Esophagus mucosa (tissue), 1 donor: ENCODE measurements at places on chromosomes 13 and 19. TPM values are rescaled to one million over a fixed set of nuclear protein-coding genes. Genes with fewer than 3 reads are reported as not detected.
A peak's percentile ranks its signal among the peaks of the same experiment; 100 is the strongest.

DNA sequence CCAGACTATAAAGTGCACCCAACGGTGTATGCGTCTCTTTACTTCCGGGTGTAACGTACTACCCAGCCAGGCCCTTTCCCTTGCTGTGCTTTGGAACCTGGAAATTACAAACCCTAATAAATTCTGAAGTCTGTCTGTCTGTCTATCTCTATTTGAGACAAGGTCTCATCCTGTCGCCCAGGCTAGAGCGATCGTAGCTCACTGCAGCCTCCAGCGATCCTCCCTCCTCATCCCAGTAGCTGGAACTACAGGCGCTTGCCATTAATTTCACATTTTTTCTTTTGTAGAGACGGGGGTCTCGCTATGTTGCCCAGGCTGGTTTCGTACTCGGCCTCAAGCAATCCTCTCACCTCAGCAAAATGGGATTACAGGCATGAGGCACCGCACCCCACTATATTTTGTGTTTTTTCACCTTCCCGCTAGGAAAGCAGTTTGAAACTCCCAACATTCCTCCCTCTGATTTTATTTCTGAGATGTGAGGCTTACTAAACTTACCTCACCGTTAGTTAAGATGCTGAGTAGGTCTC, 469 bp upstream of the RNF6 start:
- peak; percentile 52 for ATAC-seq

- ATAC-seq = no peak
Measured at GRCh38 chr19:6109947-6110346, 353 bp downstream of the RFX2 start.

DNA sequence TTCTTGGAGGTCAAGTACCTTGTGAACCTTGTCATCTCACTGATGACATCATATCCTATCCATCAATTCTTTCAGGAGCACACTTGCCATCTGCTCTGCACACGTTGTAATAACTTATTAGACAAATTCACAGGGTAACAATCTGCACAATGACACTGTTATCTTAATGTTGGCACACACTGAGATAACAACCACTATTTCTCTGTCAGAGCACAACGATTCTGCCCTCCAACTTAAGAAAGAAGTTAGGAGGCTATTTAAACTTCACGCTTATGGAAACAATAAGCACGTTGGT, 351.3 kb downstream of the DACH1 start:
- ATAC-seq = no peak

DNA sequence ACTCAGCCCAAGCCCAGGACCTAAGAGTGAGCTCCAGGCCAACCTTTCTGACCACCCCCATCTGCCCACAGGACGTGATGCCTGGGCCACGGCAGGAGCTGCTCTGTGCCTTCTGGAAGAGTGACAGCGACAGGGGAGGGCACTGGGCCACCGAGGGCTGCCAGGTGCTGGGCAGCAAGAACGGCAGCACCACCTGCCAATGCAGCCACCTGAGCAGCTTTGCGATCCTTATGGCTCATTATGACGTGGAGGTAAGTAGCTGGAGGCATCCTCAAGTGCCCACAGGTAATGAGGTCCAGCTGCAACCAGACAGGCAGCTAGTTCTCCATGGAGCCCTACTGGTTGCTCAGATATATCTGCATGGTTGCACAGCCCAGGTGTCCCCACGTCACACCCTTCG, 14.8 kb downstream of the DDX39A start:
- ATAC-seq = no peak

- no peak for ATAC-seq
Measured at GRCh38 chr13:27252467-27252866, 1.1 kb downstream of the RPL21 start.

GRCh38 chr19:40778706-40779284, 748 bp downstream of the RAB4B start:
- ATAC-seq = no peak

DNA sequence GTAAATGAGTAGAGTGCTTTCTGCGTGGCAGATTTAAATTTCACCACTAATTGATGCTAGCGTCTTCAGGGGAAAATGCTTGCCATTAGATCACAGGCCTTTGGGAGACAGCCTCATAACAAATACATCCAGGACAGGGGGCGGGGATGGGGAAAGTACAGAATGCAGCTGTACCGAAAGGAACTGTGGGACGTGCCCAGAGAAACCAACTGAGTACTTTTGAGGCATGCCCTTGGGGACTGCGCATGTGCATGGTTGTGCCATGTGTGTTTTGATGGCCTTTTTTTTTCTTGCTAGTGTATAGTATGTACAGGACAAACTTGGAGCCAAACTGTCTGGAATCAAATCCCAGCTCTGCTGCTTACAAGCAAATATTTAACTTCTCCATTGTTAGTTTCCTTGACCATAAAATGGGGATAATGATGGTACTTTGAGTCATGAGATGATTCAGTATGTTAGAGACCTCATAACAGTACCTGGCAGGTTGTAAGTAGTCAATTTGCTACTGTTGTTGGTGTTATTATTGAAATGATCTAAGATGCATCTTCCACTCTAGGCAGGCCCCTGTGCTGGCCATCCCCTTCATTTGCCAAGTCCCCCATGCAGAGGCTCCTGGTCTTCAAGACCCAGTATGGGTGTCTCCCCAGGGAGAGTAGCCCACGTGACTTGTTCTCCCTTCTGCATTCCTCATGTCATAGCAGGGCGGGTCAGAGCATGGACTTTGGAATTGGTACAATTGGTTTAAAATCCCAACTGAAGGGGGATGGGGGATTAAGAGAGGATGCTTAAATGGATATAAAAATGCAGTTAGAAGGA, 68.3 kb upstream of the NPAS1 start:
- peak; percentile 80 for ATAC-seq

- no peak for ATAC-seq
Measured at GRCh38 chr13:67117010-67117550, 113.1 kb downstream of the PCDH9 start.

DNA sequence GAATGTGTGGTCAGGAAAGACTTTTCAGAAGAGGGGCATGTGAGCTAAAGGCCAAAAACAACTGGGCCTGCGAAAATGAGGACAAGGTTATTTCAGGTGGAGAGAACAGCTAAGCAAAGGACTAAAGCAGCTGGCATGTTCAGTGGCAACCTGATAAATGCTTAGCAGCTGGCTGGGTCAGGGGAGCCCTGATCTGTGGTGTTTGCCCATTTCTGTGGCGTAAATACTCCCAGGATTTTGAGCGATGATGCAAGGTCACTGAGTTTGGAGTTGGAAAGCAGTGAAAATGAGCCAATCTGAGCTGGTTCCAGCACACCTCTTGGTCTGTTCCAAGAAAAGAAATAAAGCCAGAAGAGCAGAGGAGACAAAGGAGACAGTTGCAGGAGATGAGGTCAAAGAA, 704.3 kb downstream of the UQCRFS1 start:
- no peak for ATAC-seq

The LRRC8E gene
- 11.6 TPM for total RNA-seq

The NLRP5 gene
- not detected for total RNA-seq
